ENCODE measurements at places on chromosomes 13 and 19.

DNA sequence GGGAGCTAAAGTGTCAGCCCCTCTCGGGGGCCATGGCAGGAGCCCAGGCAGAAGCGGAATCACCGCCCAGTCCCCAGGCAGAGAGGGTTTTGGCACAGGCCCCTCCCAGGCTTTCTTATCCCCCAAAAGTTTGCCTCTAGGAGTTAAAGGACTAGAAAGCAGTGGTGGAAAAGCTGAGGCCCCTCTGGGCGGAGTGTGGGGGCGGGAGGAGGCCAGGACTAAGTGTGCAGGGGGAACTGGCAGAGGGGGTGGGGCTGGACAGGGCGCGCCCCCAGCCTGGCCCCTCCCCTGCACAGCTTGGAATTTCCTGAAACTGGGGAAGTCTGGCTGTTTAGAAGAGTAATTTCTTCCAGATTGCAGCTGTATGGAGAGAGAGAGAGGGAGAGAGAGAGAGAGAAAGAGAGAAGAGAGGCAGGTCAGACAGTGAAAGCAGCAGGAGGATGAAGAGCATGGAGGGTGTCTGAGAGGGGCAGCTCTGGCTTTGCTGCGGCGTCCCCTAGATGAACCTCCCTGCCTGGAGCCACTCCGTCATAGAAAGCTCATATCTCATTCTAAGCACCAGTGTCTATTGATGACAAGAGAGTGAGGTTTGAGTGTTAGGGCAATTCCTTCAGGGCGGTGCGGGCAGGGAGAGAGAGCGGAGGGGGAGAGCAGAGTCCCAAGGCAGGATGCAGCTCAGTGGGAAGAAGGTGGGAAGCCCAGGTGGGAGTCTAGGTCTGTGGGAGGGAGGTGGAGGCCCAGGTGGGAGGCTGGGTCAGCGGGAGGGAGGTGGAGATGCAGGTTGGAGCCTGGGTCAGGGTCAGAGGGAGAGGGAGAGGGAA is at the start of gene CDC42EP5:
CDC42EP5 (minus strand) TSS at position 226 of the 821 bp plus-strand sequence. CDS start 7,749 bp downstream, outside the sequence.
- no peak for DNase-seq

DNA sequence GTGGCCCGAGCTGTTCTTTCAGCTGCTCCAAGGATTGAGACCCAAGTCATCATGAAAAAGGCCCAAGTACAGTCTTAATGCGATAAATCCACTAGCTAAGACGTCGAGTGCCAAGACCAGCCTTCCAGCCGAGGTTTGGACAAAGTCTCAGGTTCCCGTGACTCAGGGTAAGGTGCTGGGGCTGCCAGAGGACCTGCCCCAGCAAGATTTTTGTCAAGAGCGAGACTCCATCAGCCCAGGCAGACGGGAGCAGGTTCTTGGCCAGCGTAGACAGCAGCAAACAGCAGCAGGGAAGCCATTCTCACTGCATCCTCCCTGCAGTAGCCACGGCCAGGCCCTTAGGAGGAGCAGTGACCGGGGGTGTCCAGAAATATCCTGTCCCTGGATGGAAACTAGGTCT is 3.4 kb downstream of the FEM1A start:
- no peak for DNase-seq

GRCh38 chr13:102677122-102677521 is 17.7 kb downstream of the METTL21C start:
- no peak for DNase-seq

- DNase-seq, result no peak
Observed at GRCh38 chr13:29991343-29991742, 140.9 kb upstream of the UBL3 start.

DNA sequence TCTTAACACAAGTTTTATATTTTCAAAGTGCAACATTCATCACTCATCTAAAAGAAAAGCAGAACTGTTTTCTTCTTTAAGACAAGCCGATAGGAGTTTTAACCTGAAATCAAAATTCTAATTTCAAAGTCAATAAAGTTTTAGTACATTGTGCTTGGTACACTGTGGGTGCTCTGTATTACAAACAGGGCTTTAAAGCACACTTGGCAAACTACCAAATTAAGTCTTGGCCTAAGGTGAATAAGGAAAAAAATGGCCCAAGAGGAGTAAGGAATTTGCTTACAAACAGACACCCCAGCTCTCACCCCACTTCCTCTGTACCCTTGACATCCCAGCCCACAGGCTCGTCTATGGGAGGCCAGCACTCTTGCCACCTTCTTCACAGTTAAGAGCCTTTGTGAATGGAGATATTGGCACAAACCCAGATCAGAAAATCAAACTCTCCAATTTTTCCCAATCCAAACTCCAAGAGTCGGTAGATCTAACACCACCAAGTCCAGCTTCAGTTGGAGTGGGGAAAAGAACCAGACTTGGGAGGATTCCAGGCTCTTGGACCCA is 66.0 kb downstream of the ABCC4 start:
- DNase-seq, result no peak

All from stimulated activated CD8-positive, alpha-beta memory T cell treated with anti-CD3 and anti-CD28 coated beads, Interleukin-4, amount 100 ng/mL, for 4 hours (primary cell).